ENCODE measurements at places on chromosomes 16 and 17.

GRCh38 chr17:56592487-56593085 is 913 bp upstream of the NOG start:
- peak; percentile 89 for DNase-seq

- no peak for DNase-seq
These were observed 28.8 kb downstream of the ZCCHC14 start for GRCh38 chr16:87463722-87464690.

- no peak for DNase-seq
These were observed 40.8 kb downstream of the AIPL1 start for GRCh38 chr17:6394055-6394606.

DNA sequence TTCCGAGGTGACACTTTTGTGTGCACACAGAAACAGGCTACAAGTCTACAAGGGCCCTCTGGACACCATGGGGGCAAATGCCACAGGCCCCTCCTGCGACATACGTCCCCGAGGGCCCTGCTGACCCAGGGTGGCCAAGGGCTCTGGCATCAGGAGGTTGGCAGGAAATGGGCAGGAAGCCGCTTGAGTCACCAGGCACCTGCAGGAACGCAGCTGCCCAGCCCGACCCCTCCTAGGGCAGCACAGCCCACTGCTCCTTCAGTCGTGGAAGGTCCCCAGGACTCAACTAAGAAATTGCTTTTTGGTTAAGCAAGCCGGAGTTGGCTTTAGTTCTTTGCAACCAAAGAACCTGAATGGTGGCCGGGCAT is 8.1 kb downstream of the CORO7 start:
- no peak for DNase-seq

- DNase-seq, result no peak
These were observed 42.7 kb downstream of the DYNLRB2 start for GRCh38 chr16:80583466-80583865.

Data from NCI-H524 (cell line).